Suppressor macrophage treated with lipopolysaccharide for 1 hour (primary cell): ENCODE measurements at places on chromosomes 4 and X.
A peak's percentile ranks its signal among the peaks of the same experiment; 100 is the strongest.

DNA sequence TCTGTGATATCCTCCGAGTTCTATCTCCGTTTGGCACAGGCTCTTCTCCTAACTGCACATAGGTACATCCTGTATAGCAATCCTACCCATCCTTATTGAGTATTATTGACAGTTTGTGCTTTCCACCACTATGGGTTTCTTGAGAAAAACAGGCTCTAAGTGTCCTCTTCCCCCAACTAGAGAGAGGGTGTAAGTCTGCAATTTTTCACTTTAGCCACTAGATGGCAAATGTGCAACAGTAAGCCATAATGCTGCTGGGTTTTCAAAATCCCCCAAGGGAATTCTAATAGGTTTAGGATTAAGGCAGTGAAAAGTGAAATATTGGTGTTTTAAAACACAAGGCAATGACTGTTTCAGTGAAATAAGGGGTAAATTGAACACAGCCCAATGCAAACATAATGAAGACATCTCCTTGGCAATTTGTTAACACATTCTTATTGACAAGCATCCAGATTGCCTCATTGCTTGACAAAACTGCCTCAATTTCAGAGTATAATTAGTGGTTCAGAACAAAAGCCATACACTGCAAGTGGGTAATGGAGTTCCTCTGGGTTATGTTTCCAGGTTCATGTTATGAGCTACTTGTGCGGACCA lies 239.0 kb upstream of the HTR2C start:
- DNase-seq, result peak; percentile 45

DNA sequence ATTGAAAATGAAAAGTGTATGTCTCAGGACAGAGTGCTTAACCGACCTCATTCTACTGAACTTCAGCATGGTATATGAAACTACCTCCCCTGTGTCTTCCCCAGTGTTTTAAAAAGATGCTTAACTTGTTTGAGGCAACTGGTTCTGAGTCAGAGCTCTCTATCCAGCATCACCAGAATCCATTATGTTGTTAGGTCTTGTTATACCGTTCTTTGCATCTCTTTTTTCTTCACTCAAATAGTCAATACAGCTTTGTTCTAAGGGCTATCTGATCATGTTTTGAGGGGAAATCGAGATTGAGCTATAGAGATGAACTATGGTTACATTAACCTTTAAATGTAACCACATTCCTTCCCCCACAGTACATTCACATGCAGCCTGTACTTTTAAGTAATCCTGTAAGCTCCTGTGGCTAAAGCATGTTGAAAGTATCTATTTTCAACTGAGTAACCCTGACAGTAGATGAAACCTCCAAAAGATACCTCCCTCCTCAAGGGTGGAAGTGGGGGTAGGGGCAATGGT lies 514.4 kb downstream of the RPA4 start:
- peak; percentile 8 for DNase-seq

DNA sequence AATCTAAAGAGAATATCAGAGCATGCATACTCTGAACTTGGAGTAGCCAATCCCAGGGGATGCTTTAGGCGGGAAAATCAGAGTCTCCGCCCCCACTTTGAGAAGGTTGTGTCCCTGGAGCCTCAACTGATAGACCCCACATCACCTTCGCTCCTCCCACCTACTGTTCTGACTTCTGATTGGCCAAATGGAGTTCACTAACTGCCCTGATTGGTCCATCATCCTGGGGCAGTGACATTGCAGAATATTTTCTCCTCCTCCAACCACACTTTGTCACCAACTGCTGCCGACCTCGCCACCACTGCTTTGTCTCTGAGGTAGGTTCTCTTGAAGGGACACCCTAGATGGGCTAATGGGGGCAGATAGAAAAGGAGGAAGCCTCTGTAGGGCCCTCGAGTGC lies 22.7 kb upstream of the SPACA5B start:
- no peak for DNase-seq

DNA sequence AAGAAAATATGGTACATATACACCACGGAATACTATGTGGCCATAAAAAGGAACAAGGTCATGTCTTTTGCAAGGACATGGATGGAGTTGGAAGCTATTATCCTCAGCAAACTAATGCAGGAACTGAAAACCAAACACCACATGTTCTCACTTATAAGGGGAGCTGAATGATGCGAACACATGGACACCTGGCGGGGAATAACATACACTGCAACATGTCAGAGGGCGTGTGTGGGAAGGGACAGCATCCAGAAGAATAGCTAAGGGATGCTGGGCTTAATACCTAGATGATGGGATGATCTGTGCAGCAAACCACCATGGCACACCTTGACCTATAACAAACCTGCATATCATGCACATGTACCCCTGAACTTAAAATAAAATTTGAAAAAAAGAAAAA lies 19.5 kb upstream of the CNKSR2 start:
- DNase-seq, result no peak

- no peak for DNase-seq
Observed at GRCh38 chr4:144178414-144178813, 37.9 kb upstream of the GYPA start.

GRCh38 chr4:186979961-186980745 lies 256.5 kb upstream of the FAT1 start:
- DNase-seq, result no peak

- DNase-seq, result no peak
Observed at GRCh38 chrX:94676285-94676684, 1002.3 kb downstream of the FAM133A start.

GRCh38 chrX:122739770-122740169 lies 444.3 kb upstream of the GRIA3 start:
- no peak for DNase-seq

DNA sequence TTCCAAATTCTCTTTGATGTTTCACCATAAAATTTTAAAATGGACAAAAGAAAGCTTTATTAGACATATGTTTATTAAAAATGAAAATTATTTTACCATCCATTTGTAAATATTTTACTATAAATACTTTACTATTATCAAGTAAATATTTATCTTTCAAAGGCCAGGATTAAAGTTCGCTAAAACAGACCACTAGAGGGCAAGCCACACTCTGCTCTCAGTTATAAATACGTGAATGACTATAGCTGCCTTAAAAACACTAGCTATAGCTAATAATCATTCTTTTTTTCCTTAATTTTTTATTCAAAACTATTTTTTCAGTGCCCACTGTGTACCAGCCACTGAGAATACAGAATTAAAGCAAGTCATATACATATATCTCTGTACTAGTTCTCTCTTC lies 38.6 kb downstream of the UNC5C start:
- DNase-seq, result peak; percentile 38
